ENCODE measurements at places on chromosomes 1 and 21. TPM values are rescaled to one million over a fixed set of nuclear protein-coding genes. Genes with fewer than 3 reads are reported as not detected.

DNA sequence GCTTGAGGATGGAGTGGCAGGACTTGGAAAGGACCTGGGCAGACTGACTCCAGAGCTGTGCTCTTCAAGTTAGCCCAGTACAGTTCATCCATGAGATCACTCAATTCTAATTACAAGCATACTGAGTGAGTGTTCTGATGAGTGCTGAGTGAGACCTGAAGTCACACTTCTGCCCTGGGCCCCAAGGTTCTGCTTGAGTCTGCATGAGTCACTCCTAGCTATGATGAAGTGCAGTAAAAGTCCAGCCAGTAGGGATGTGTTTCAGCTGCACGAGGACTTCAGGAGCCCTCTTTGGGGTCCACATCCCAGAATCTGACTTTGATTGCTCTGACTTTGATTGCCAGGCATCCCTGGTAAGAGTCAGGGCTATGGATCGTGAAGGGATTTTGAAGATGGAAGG, 35.8 kb downstream of the PLEKHA6 start:
- H3K27ac ChIP-seq, result no peak overlapping the region
- H3K27me3 ChIP-seq, result no peaks in the 10 kb centered on the region
- no peak overlapping the region for H3K4me3 ChIP-seq
- DNase-seq, result no peak
- no peaks in the 10 kb centered on the region for H3K36me3 ChIP-seq
- H3K4me1 ChIP-seq, result no peaks in the 10 kb centered on the region

DNA sequence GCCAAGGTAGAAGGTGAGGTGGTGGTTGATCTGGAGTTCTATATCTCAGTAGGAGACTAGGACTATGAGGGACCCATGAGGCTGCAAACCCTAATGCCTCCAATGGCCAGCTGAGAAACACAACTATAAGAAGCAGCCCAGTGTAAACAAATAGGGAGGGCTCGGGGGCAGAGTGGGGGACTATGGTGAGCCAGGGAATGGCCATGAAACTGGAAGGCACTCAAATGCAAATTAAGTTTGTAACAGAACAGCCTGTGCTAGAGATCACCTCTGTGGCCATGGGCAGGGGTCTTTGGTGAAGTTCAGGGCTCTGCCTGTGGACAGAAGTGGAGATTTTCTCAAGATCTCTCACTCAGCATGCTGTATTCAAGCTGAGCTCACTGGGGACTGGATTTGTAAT, 187.1 kb downstream of the GRIK3 start:
- peaks cover 7% of the 10 kb centered on the region for H3K27me3 ChIP-seq
- DNase-seq, result no peak
- no peaks in the 10 kb centered on the region for H3K4me1 ChIP-seq
- H3K36me3 ChIP-seq, result no peaks in the 10 kb centered on the region

DNA sequence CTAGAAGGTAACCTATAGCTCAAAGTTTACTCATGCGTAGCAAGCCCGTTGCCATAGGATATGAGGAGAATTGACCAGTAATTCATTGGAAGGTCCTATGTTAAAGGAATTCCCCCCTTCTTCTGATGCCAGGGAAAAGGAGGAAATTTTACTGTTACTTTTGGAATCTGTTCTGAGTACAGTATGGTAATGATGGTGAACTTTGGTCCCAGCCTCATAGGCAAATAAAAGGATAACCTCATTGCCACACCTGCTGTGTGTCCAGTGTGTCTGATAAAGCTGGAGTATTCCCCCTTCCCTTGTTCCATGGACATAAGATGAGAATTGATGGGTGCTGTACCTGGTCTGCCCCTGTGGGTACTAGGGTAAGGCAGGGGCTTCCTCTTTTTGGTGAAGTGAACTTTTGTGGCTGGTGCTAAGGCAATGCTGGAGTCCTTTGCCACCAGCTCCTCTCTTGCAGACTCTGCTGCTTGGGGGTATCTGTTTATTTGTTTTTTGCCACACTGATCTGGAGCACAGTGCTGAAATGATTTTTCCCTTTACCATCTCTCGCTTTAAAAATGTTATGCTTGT, 22.2 kb downstream of the MPZ start:
- no peaks in the 10 kb centered on the region for H3K36me3 ChIP-seq
- no peak for DNase-seq
- no peak overlapping the region for H3K27ac ChIP-seq
- H3K4me1 ChIP-seq, result no peaks in the 10 kb centered on the region
- H3K27me3 ChIP-seq, result 0 out of 2 replicates have a peak, but pooled peaks cover 3% of the 10 kb centered on the region

- H3K36me3 ChIP-seq, result no peaks in the 10 kb centered on the region
- no peak overlapping the region for H3K4me3 ChIP-seq
- H3K27ac ChIP-seq, result no peak overlapping the region
- no peaks in the 10 kb centered on the region for H3K4me1 ChIP-seq
- H3K27me3 ChIP-seq, result peaks cover 6% of the 10 kb centered on the region
Observed at GRCh38 chr1:61056196-61056572, 26.2 kb upstream of the NFIA start.

DNA sequence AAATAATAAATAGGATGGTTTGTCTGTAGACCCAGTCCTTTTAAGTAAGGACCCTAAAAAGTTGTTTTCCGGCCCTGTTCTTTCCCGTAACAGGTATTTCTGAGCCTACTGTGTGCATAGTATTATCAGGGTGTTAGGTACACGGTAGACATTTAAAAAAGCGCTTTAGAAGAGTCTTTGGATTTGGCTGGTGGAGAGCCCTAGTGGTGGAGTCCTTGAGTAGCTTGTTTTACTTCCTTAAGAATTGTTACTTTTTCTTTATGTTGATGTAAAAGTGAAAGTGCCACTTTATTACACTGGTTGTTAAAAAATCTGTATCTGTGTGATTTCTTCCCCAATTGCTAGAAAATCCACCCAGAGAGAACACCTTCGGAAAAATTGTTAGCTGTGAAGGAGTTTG, 36.8 kb downstream of the SMYD2 start:
- no peak overlapping the region for H3K27ac ChIP-seq

GRCh38 chr21:25956993-25957714, 213.4 kb downstream of the APP start:
- H3K27me3 ChIP-seq, result no peaks in the 10 kb centered on the region
- H3K27ac ChIP-seq, result no peak overlapping the region
- no peaks in the 10 kb centered on the region for H3K36me3 ChIP-seq
- H3K4me1 ChIP-seq, result no peaks in the 10 kb centered on the region

DNA sequence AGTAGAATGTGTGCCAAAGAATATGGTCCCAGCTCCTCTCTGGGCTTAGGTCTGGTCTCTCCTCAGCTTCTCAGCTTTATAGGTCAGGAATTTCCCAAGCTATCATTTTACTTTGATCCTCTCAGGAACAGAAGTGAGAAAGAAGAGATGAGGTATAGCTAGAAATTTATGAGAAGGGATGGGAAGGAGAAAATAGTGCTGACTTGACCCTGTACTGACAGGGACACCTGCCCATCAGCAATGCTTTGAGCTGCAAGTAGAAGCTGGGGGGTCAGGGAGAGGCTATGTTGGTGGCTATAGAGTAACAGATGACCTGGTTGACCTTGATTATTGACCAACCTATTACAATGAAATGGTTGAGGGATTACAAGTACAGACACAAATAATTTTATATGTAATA, 75.0 kb downstream of the XCL2 start:
- H3K27ac ChIP-seq, result 0 out of 2 replicates have a peak overlapping the region, but pooled peaks have one; percentile 10
- H3K36me3 ChIP-seq, result no peaks in the 10 kb centered on the region
- H3K27me3 ChIP-seq, result no peaks in the 10 kb centered on the region
- no peak overlapping the region for H3K4me3 ChIP-seq
- no peak for DNase-seq
- peaks cover 25% of the 10 kb centered on the region for H3K4me1 ChIP-seq

GRCh38 chr1:42350086-42350485, 15.1 kb upstream of the FOXJ3 start:
- H3K4me1 ChIP-seq, result no peaks in the 10 kb centered on the region
- 0 out of 2 replicates have a peak, but pooled peaks cover 3% of the 10 kb centered on the region for H3K27me3 ChIP-seq

GRCh38 chr1:182720463-182720862, 36.1 kb upstream of the RGS8 start:
- peaks cover 3% of the 10 kb centered on the region for H3K4me1 ChIP-seq
- no peaks in the 10 kb centered on the region for H3K36me3 ChIP-seq
- no peak overlapping the region for H3K4me3 ChIP-seq
- no peak for DNase-seq
- no peak overlapping the region for H3K27ac ChIP-seq
- no peaks in the 10 kb centered on the region for H3K27me3 ChIP-seq

DNA sequence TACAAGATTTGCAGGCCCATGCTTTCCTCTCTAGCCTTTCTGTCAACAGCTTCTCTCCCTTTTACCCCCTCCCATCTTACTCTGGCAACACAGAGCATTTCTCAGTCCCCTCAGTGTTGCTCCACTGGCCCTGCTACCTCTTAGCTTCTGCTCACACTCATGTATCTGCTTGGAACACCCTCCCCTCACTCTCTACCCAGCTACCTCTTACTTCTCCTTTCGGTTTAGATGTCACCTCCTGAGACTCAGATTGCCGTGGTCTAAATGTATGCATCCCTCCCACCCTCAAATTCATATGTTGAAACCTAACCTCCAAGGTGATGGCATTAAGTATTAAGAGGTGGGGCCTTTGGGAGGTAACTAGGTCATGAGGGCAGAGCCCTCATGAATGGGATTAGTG, 80.1 kb downstream of the FOXD2 start:
- H3K4me1 ChIP-seq, result no peaks in the 10 kb centered on the region
- no peak overlapping the region for H3K4me3 ChIP-seq
- DNase-seq, result no peak
- no peak overlapping the region for H3K27ac ChIP-seq
- no peaks in the 10 kb centered on the region for H3K27me3 ChIP-seq

- no peaks in the 10 kb centered on the region for H3K36me3 ChIP-seq
- no peak overlapping the region for H3K4me3 ChIP-seq
- no peak for DNase-seq
- peaks cover 27% of the 10 kb centered on the region for H3K4me1 ChIP-seq
- no peak overlapping the region for H3K27ac ChIP-seq
Observed at GRCh38 chr1:9073143-9073542, 3.7 kb upstream of the SLC2A5 start.

- DNase-seq, result no peak
- H3K4me1 ChIP-seq, result no peaks in the 10 kb centered on the region
- no peak overlapping the region for H3K27ac ChIP-seq
- no peak overlapping the region for H3K4me3 ChIP-seq
- no peaks in the 10 kb centered on the region for H3K36me3 ChIP-seq
- no peaks in the 10 kb centered on the region for H3K27me3 ChIP-seq
Observed at GRCh38 chr1:241269116-241269515, 87.9 kb downstream of the RGS7 start.

GRCh38 chr1:40240390-40240789, 7.3 kb upstream of the TMCO2 start:
- H3K27ac ChIP-seq, result no peak overlapping the region
- no peak overlapping the region for H3K4me3 ChIP-seq
- DNase-seq, result no peak
- H3K36me3 ChIP-seq, result peaks cover 32% of the 10 kb centered on the region
- peaks cover 13% of the 10 kb centered on the region for H3K4me1 ChIP-seq

GRCh38 chr1:5876094-5876650, 116.1 kb downstream of the NPHP4 start:
- H3K4me3 ChIP-seq, result no peak overlapping the region
- H3K36me3 ChIP-seq, result peaks cover 6% of the 10 kb centered on the region
- no peaks in the 10 kb centered on the region for H3K4me1 ChIP-seq
- no peaks in the 10 kb centered on the region for H3K27me3 ChIP-seq

DNA sequence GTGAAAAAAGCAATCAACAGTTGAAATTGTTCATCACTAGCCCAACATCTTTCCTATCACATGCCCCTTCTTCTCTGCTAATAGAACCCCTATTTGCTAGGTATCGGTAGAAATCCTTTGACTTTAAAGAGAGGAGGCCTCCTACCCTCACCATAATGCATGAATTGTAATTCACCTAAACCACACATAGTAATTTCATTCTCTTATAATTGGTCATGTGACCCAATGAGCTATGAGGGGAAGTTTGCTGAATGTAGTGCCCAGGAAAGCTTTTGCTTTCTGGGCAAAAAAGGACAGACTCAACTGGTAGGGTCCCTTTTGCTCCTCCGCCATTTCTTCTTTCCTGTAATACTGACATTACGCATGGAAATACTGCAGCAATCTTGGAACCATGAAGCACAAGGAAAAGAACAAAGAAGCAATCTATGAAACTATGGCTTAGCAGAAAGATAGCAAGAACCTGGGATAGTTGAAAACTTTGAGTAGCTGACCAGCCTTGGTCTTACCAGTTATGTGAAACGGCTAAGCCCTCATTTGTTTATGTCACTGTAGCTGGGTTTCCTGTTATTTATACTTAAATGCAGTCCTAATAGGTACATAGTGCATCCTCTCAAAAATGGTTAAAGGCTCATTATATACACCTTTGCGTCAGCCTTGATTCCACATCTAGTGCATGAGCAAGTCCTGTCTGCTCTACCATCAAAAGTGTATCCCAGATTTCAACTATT, 10.2 kb upstream of the CHI3L2 start:
- peak overlapping the region; percentile 100 for H3K27ac ChIP-seq
- peak overlapping the region; percentile 16 for H3K4me3 ChIP-seq
- no peaks in the 10 kb centered on the region for H3K27me3 ChIP-seq
- DNase-seq, result no peak
- H3K4me1 ChIP-seq, result peaks cover 85% of the 10 kb centered on the region

DNA sequence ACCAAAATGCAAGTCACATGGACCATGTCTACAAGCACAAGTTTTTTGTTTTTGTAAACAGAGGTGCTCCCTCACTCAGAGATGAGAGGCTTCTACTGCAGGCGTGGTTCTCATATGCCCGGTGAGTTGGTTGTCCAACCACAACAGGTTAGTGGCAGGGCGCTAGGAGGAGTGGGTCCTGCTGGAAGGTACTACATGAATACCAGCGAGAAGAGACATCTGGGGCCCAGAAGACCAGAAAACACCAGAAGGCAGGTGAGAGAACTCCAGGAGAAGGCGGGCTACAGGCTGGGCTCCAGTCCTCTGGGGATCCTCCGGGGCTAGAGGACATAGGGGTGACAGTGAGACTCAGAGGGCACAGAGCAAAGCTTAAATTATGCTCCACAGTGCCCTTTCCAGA, 366.5 kb downstream of the MATN1 start:
- no peak for DNase-seq
- no peaks in the 10 kb centered on the region for H3K36me3 ChIP-seq
- H3K4me3 ChIP-seq, result no peak overlapping the region
- no peak overlapping the region for H3K27ac ChIP-seq
- no peaks in the 10 kb centered on the region for H3K4me1 ChIP-seq
- H3K27me3 ChIP-seq, result no peaks in the 10 kb centered on the region

Gene FAM177B
- not detected for total RNA-seq

Gene TAS1R1
- not detected for total RNA-seq

Gene FAM163A
- total RNA-seq, result not detected

Gene KRTAP12-2
- not detected for total RNA-seq

Gene ANGPTL1
- not detected for total RNA-seq

Gene HES4
- total RNA-seq, result 0.97 TPM

Gene NFIA
- total RNA-seq, result 0.29 TPM

Gene RAB25
- total RNA-seq, result 0.36 TPM

Gene CNIH4
- total RNA-seq, result 27.8 TPM

Gene FCGR1A
- total RNA-seq, result not detected
